ENCODE measurements at places on chromosomes 7 and 10.

GRCh38 chr7:88668591-88668990 is 90.9 kb upstream of the ZNF804B start:
- DNase-seq = no peak

- no peak for DNase-seq
Measured at GRCh38 chr10:15099886-15100285, 2.7 kb downstream of the RPP38 start.

DNA sequence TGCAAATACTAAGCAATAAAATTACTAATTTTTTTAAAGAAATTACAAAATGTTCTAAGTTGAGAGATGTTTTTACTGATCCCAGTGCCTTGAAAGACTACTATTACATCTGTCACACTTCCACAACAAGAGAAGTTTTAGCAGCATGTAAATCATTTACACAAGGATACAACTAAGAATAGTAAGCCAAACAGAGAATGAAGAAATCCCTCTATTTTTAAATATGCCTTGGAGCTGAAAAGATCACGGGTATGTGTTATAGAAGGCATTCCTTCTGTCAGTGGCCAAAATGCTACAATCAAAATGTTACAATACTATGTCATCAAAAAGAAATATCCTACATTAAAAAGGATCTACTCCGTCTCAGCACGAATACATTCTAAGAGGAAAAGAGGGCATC is 52.6 kb downstream of the LARP4B start:
- no peak for DNase-seq

GRCh38 chr10:61993711-61994401 is 92.4 kb downstream of the ARID5B start:
- DNase-seq = no peak

DNA sequence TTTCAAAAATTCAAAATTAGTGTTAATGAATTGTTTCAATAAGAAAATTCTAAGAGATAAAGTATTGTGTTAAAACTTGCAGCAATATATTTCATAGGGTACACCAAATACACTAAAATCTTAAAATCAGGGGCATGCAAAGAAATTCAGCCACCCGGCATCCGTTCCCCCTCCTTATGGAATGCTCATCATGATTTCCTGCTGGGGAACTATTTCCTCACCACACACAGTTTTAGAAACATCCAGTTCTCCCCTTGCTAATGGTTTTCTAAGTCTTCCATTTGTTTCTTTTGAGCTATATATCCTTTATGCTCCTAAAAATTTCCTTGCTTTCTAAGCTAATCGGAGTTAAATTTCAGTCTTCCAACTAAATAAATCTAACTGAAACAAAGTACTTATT is 60.7 kb downstream of the CHCHD3 start:
- DNase-seq = no peak

DNA sequence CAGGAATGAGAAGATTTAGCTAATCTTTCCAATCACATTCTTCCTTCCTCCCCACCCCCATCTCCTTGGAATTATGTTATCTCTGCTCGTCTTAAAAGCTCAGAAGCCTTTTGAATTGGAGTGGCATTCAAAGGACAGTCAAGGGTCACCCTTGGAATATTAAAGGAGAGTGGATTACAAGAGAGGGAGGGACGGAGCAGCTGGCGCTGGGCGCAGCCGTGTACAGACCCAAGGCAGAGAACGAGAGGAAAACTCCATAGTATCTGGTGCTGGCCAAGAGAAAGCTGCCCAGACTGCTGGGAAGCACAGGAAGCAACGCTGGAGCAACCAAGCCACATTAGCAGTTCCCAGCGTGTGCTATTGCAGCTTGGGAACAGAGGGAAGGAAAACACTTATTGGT is 95.7 kb downstream of the POU6F2 start:
- no peak for DNase-seq

DNA sequence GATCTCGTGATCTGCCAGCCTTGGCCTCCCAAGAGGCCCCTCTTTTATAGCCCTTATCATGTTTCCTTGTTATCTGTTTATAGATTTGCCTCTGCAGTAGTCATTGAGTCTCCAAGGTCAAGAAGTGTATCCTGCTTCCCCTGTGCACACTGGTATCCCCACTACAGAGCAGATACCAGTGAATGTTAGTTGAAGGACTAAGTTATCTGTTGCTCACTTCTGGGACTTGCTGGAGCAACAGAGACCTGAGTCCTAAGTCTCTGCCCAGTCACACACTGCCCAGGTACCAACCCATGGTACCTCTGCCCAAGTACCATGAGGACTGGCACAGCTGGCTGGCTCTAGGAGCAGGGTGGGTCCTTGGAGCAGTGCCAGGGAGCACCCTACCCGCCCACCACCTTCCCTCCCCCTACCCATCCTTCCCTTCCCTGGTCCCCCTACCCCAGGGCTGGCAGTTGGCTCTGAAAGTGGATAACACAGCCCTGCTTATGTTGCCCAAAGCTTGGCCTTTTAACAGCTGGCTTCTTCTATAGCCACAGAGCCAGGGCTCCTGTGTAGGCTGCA is 26.5 kb upstream of the PDCD4 start:
- no peak for DNase-seq

DNA sequence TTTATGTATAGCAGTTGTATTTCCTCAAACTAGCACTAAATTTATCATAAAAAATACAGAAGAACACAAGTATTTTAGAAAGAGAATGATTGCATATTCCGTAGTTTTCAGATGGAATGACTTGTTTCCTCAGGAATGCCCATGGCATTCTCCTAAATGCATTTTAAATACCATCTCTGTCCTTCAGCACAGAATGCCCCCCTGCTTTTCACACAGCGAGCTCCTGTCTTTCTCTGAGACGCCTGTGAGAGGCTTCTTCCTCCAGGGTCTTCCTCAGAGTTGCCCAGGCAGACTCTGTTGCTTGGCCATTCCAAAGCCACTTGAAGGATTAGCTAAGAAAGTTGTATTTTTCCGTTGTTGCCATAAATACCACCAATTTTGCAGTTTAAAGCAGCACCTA is 10.1 kb downstream of the LANCL2 start:
- DNase-seq = no peak

DNA sequence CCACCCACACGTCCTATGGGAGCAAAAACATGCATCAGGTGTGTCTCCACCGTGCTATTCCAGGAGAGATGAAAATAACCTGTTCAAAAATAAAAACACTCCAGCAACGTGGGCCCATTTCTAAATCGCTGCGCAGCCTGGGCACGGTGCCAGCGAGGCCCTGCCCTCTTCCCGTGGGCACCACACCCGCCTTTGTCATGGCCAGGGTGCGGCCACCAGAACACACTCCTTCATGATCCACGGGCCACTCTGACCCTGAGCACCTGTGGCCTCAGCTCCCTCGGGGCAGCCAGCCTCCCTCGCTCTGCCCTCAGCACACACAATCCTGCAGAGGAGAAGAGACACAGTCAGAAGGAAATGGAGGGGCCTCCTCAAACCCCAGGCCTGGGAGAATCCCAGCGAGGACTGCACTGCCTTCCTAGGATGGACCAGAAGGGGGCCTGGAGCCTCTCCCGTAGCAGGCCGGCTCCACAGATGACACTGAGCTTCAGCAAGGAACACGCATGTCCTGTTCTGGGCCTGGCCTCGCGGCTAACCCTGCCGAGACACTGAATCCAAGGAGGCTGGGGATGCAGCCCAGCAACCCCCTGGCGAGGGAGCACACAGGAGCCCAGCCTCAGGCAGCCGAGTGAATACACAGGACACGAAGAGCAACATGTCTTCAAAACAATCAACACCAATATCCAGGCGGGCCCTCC is 169.0 kb downstream of the MAD1L1 start:
- DNase-seq = peak; percentile 78

DNA sequence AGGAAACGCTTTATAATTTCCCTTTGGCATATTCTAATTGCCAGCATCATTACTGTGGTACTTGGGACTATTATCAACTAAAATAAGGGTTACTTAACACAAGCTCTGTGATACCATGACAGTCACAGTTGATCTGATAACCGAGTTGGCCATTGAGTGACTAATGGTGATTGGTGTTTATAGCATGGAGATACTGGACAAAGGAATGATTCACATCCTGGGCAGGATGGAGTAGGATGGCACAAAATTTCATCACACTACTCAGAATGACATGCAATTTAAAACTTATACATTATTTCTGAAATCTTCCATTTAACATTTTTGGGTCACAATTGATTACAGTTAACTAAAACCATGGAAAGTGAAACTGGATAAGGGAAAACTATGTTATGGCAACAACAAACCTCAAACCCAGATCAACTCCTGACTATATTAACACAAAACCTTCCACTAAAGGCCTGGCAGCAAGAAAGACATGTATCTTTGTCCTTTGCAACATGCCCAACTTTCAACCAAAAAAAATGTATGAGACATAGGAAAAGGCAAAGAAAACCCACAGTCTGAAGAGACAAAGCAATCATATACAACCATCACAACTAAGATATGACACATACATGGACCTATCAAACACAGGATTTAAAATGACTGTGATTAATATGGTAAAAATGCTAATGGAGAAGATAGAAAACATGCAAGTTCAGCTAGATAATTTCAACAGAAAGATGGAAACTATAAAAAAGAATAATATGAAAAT is 208.5 kb upstream of the NRP1 start:
- DNase-seq = no peak

DNA sequence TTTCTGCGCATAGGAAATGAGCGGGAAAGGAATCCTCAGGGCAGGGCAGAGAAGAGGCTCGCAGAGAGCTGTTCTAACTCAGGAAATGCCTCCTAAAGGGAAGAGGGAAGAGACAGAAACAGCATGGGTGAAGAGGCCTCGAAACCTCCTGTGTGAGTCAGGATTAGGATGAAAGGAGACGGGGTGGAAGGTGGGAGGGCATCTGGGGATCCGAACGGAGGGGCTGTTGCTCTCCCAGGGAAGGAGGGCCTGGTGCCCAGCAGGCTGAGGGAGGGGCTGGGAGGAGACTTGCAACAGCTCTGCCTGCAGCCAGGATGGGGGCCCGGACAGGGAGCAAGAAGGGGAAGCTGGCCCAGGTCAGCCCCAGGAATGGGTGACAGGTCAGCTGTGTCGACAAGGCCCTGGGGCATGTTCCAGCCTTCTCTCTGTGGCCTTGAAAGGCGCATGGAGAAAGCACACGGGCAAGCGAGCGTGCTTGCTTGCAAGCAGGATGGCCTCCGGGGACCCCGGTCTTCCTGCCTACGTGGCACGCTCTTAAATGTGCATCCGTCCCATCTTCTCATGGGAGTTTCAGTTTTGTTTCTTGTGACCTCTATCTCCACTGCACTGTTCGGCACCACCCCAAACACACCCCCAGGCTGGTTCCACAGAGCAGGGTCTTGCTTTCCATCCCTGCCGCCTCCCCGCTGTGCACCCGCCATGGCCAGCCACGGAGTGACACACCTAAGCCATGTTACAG is 63.5 kb downstream of the HIPK2 start:
- DNase-seq = no peak

- no peak for DNase-seq
Measured at GRCh38 chr10:60427148-60427547, 37.5 kb upstream of the ANK3 start.

- peak; percentile 65 for DNase-seq
Measured at GRCh38 chr7:50711271-50712175, 71.2 kb downstream of the GRB10 start.

- no peak for DNase-seq
Measured at GRCh38 chr7:112162784-112163506, 43.3 kb downstream of the DOCK4 start.

GRCh38 chr10:77282163-77282562 is 355.4 kb downstream of the KCNMA1 start:
- no peak for DNase-seq

GRCh38 chr10:114852197-114852596 is 30.6 kb downstream of the FHIP2A start:
- DNase-seq = no peak

- DNase-seq = no peak
Measured at GRCh38 chr10:1548596-1548995, 188.7 kb downstream of the ADARB2 start.

- peak; percentile 27 for DNase-seq
Measured at GRCh38 chr10:12041766-12042408, 722 bp downstream of the UPF2 start.

Measured in GM03348 (cell line).